ENCODE measurements at places on chromosomes 4 and X.

DNA sequence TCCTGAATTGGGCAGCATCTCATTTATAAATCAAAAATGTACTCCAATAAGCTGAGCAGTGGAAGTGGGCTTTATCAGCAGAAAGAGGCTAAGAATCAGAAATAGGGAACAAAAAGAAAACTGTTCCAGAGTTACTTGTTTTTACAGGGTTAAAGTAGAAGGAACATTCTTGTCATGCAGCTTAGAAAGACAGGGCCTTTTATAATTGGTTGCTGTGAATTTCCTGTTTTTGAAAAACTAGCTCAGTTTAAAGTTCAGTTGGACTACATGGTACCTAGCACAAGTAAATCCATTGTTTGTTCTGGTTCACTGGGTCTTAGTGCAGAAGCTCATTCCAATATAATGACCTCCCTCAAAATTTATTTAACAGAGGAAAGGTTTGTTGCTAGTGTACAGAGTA, 200.8 kb downstream of the GRIA2 start:
- no peak for DNase-seq

DNA sequence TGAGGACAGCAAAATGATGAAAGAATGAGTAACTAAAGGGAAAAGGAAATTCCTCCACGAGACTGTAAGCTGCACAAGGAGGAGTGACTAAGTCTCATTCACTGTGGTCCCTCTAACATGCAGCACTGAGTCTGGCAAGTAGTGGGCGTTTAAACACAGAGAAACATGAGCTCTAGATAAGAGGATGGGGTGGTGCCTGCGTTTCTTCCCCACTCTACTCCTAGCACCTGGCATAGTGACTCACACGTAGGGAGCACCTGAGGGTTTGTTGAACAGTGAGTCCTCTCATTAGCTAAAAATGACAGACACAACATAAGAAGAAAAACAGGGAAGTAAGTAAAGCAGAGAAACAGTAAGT, 105.8 kb upstream of the CBR4 start:
- DNase-seq, result no peak

GRCh38 chrX:32185160-32185559, 1026.2 kb downstream of the DMD start:
- no peak for DNase-seq

GRCh38 chrX:71183341-71183740, 38.7 kb downstream of the NLGN3 start:
- no peak for DNase-seq

All from CD4-positive, alpha-beta T cell treated with Interleukin-4 for 4 hours (primary cell).